A549 treated with ZK216348 at 1 μM for 4 hours (cell line): ENCODE measurements at places on chromosomes 7 and 10. TPM values are rescaled to one million over a fixed set of nuclear protein-coding genes. Genes with fewer than 3 reads are reported as not detected.

Gene AKR1C3
- 1,163 to 1,231 TPM (median 1,180 TPM) in 5 replicates for total RNA-seq

Gene RBM20
- 1.6 to 2.7 TPM (median 2.4 TPM) in 5 replicates for total RNA-seq

Gene UPK3BL2
- total RNA-seq = 2.1 to 5.0 TPM (median 2.6 TPM) in 5 replicates

Gene TLX1
- total RNA-seq = not detected in 5 replicates

Gene REPIN1
- total RNA-seq = 54.3 to 95.6 TPM (median 92.8 TPM) in 5 replicates

Gene ZNF804B
- total RNA-seq = not detected in 5 replicates

Gene FBXL13
- total RNA-seq = 0.33 to 0.83 TPM (median 0.36 TPM) in 5 replicates

Gene CLCN1
- total RNA-seq = 0.06 to 0.08 TPM in 2 of 5 replicates, not detected in the others

Gene ADAM12
- total RNA-seq = 2.9 to 6.0 TPM (median 4.1 TPM) in 5 replicates

Gene ITPRID1
- not detected in 5 replicates for total RNA-seq

Gene SPDYE2
- total RNA-seq = not detected in 5 replicates

Gene OPN4
- total RNA-seq = not detected in 5 replicates

Gene STEAP1
- 13.1 to 14.5 TPM (median 13.4 TPM) in 5 replicates for total RNA-seq

Gene CALHM3
- total RNA-seq = 0.27 to 0.55 TPM (median 0.32 TPM) in 5 replicates

Gene PNLIPRP2
- total RNA-seq = 0.12 TPM in 1 of 5 replicates, not detected in the others

Gene CD36
- total RNA-seq = 0.14 to 0.19 TPM in 2 of 5 replicates, not detected in the others

Gene LOXL4
- total RNA-seq = 1.0 to 1.5 TPM (median 1.4 TPM) in 5 replicates

Gene MORN4
- 6.8 to 9.0 TPM (median 8.4 TPM) in 5 replicates for total RNA-seq

Gene BRAT1
- total RNA-seq = 14.2 to 41.5 TPM (median 36.1 TPM) in 5 replicates

Gene MINDY3
- total RNA-seq = 9.3 to 16.8 TPM (median 13.3 TPM) in 5 replicates

Gene CHCHD1
- total RNA-seq = 63.4 to 72.2 TPM (median 67.6 TPM) in 5 replicates

Gene PRTFDC1
- 14.0 to 22.2 TPM (median 18.0 TPM) in 5 replicates for total RNA-seq
